Glutamatergic neuron (in vitro differentiated cells): ENCODE measurements at places on chromosomes 1 and 21.

GRCh38 chr1:178625695-178626094 is 99.3 kb upstream of the RALGPS2 start:
- no peak overlapping the region for H3K4me3 ChIP-seq
- H3K4me1 ChIP-seq = no peaks in the 10 kb centered on the region
- DNase-seq = no peak
- no peak overlapping the region for H3K27ac ChIP-seq
- peaks cover 5% of the 10 kb centered on the region for H3K36me3 ChIP-seq
- H3K27me3 ChIP-seq = peaks cover 2% of the 10 kb centered on the region

DNA sequence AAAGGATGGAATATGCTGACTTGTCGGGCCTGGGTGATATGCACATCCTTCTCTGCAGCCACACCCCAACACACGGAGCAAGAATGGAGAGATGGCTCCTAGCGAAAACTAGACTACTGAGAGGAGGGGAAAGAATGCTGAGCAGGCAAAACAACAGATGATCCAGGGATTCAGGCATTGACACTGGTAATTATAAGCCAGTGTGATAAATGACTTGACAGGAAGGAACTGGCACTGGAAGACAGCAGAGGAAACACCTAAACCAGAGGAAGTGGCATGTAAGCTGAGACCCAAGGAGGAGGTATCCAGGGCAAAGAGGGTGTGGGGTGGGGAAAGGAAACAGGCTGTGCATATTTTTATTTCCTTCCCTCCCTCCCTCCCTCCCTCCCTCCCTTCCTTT is 31.7 kb upstream of the KHDRBS1 start:
- H3K27ac ChIP-seq = no peak overlapping the region
- H3K36me3 ChIP-seq = no peaks in the 10 kb centered on the region
- DNase-seq = no peak
- H3K4me3 ChIP-seq = no peak overlapping the region

DNA sequence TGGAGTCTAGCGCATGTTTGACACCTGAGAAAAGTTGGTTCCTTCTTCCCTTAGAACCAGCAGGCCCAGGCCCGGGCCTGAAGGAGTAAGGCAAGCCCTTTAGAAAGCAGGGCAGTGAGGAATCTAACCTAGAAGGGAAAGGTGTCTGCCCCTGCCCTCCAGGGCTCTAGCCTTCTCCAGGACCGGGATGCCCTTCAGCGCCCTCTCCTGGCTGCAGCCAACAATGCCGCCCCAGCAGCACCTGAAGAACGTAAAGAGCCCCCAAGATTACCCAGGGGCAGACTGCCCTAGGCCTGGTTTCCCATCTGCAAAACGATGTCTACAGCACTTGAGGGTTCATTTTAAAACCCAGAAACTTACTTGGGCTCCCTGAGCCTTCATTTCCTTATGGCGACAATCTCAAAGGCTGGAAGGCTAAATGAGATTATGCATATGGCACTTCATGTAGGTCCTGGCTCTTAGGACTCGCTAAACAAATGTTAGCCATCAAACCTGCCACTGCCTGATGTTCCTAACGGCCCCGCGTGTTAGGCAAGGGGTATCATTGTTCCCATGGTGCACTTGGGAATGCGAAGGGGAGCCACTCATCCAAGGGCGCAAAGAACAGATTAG is 106.7 kb upstream of the KLHDC7A start:
- H3K4me3 ChIP-seq = no peak overlapping the region
- DNase-seq = peak; percentile 79
- no peak overlapping the region for H3K27ac ChIP-seq
- peaks cover 9% of the 10 kb centered on the region for H3K27me3 ChIP-seq
- H3K36me3 ChIP-seq = peaks cover 5% of the 10 kb centered on the region

- DNase-seq = no peak
- H3K27me3 ChIP-seq = peaks cover 4% of the 10 kb centered on the region
- no peaks in the 10 kb centered on the region for H3K36me3 ChIP-seq
- H3K4me1 ChIP-seq = peaks cover 20% of the 10 kb centered on the region
Measured at GRCh38 chr1:39957299-39958015, 2.5 kb downstream of the MFSD2A start.

GRCh38 chr1:43729816-43730463 is 22.6 kb downstream of the ST3GAL3 start:
- H3K36me3 ChIP-seq = no peaks in the 10 kb centered on the region
- no peak overlapping the region for H3K4me3 ChIP-seq
- no peak for DNase-seq
- H3K27me3 ChIP-seq = no peaks in the 10 kb centered on the region
- H3K4me1 ChIP-seq = peaks cover 7% of the 10 kb centered on the region
